ENCODE measurements at places on chromosomes 5 and 9.

DNA sequence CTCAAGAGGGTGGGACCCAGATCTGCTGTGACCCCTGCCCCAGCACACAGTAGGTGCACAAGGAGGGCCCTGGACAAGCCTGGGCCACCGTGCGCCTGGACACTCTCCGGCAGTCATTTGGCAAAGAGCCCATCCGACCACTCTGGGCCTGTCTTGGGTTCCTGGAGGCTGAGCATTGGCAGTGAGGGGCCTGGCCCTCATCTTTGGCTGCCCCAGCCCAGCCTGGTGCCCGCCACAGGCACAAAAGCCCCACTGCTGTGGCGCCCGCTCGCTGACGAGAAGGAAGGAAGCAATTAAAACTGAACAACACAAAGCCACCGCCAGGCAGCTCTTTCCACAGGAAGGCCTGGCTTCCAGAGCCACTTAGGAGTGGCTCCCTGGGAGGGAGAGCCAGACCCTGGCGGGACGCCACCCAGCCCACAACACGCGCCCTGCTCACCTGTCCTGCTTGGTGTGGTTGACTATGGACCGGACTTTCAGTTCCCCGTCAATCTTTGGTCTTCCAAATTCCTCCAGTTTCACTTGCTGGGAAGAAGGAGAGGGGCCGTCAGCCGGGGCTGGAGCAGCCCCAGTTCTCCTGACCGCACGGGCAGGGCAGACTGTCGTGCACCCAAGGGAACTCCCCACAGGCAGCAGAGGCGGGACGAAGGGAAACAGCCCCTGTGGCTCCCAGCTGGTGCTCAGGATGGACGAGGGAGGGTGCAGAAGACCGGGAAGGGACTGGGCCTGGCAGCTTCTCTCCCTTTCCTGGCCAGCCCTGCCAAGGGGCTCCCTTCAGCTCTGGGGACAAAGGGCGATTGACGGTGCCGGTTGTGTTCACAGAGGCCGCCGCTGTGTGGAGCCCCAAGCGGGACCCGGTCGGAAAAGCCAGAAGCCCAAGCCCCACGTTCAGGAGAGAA is 50.9 kb upstream of the SARDH start:
- DNase-seq = no peak

- no peak for DNase-seq
Measured at GRCh38 chr5:2205596-2206226, 323.0 kb upstream of the IRX4 start.

DNA sequence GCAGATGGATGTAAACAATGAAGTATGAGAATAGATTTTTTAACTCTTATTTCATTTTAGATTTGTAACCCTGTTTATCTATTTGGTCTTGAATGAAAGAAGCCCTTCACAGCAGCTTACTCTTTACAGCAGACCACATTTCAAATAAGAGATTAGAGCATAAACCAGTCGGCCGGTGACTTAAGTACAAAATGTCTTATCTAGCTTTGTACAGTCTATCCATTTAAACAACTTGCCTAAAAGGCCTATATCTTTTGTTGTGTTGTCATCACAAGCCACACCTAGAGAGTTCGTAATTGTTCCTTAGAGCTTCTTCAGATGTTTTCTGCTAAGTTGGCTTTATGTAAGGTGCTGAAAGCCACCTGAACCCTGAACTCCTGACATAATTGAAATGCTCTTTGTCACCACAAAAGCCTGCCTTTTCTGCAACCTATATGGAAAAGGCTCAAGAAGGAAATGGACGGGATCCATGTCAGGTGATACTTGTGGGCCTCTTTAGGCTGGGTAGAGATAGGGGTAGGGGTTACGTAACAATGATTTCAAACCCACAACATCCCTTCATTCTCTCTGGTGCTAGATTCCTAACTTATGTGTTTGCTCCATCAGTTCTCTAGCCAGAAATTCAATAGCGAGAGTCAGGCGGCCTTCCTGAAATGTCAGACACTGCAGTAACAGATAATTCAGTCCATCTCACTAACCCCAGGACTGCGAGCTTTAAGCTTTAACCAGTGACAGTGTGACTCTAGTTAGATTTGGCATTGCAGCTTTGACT is 162.5 kb downstream of the CD180 start:
- DNase-seq = no peak

DNA sequence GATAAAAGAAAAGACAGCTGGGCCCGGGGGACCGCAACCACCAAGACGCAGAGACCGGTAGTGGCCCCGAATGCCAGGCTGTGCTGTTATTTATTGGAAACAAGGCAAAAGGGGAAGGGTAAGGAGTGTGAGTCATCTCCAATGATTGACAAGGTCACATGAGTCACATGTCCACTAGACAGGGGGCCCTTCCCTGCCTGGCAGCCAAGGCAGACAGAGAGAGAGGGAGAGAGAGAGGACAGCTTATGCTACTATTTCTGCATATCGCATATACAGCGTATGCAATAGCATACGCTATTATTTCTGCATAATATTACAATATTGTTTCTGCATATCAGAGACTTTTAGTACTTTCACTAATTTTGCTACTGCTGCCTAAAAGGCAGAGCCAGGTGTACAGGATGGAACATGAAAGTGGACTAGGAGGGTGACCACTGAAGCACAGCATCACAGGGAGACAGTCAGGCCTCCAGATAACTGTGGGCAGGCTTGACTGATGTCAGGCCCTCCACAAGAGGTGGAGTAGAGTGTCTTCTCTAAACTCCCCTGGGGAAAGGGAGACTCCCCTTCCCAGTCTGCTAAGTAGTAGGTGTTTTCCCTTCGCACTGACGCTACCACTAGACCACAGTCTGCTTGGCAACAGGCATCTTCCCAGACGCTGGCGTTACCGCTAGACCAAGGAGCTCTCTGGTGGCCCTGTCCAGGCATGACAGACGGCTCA is 50.3 kb downstream of the RFX3 start:
- no peak for DNase-seq

DNA sequence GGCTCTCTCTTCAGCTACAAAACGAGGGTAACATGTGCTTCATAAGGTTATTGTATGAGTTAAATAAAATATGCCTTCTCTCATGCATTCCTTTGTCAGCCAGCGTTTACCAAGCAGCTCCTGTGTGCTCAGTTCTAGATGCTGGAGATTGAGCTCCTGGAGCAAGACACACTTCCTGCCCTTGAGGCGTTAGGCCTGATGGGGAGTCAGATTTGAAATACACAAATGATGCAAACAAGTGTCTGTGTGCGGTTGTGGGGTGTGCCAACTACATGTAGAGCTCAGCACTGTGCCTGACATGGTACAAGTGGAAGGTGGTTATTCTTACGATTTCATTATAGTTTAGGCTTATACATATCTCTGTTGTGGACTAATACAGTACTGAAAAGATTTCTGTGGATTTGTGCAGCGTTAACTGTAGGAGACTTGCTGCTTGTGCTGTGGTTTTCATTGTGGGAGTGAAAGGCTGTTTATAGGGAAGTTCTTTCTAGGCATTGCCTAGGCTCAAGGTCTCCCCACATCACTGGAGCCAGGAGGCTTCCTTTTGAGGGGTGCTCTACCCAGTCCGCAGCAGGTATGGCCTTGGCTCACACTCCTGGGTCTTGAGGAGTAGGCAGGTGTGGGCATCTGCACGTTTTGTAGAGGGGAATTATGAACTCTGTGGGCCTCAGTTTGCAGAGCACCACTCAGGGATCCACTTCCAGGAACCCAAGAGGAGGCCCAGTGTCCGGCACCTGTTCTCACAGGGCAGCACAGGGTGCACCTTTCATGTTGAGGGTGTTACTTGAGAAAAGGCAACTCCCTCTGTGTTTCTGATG is 39.8 kb upstream of the ANGPTL2 start:
- no peak for DNase-seq

GRCh38 chr5:60540856-60541805 is 158.8 kb downstream of the DEPDC1B start:
- no peak for DNase-seq

- no peak for DNase-seq
Measured at GRCh38 chr5:64947801-64948200, 179.1 kb downstream of the CWC27 start.

DNA sequence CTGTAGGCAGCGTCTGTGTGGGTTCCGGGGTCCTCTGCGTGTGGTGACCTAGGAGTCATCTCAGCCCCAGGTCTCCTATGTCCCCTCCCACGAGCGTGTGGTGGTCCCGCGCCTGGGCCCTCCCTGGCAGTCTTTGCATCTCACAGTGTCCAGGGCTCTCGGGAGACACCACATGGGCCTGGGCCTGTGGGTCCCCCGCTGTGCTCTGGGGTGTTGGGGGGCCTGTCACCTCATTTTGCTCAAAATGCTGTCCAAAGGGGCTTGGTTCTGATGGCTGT is 27.1 kb downstream of the CEP72 start:
- DNase-seq = no peak
